Large intestine (tissue), 12 donors: ENCODE measurements at places on chromosomes 16 and 17. TPM values are rescaled to one million over a fixed set of nuclear protein-coding genes. Genes with fewer than 3 reads are reported as not detected.

DNA sequence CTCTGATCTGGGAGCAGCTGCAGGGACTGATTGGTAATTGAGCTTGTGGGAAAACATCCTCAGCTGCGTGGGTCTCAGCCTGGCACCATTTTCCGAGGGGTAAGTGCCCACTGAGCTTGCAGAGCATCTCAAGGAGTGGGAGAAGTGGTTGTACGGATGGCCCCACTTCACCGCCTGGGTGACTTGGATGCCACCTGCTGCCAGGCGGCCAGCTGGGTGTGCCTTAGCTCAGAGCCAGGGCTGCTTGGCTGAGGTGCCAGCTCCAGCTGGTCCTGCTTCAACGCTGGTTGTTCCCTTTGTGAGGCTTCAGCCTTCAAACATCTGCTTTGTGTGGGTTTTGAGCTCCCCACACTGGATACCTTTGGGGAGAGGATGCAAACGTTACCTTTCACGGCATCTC lies 482.7 kb upstream of the EEF2KMT start:
- no peak for DNase-seq

The TLCD3B gene
- 3.2 TPM for polyA plus RNA-seq

The FBXW10B gene
- 1.9 TPM for polyA plus RNA-seq

DNA sequence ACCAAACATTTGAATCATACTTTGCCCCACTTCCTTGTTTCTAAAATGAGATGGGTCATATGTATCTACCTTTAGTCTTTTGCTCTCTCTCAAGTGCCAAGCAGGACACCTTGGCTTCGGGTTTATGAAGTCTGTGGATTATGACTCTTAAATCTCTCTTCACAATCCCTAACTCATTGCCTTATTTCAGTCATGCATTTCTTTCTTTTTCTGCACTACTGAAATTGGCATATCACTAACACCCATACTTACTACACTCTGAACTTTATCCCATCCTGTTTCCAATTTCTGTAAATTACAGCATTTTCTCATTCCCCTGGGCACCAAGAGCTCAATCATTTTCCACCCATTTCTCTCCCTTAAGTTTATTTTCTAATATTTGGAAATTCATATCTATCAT lies 42.0 kb downstream of the ABCA9 start:
- no peak for DNase-seq

The ENGASE gene
- 78.0 TPM for polyA plus RNA-seq

The GAST gene
- 0.28 TPM for polyA plus RNA-seq

GRCh38 chr17:67601897-67602296 lies 115.8 kb upstream of the NOL11 start:
- no peak for DNase-seq

DNA sequence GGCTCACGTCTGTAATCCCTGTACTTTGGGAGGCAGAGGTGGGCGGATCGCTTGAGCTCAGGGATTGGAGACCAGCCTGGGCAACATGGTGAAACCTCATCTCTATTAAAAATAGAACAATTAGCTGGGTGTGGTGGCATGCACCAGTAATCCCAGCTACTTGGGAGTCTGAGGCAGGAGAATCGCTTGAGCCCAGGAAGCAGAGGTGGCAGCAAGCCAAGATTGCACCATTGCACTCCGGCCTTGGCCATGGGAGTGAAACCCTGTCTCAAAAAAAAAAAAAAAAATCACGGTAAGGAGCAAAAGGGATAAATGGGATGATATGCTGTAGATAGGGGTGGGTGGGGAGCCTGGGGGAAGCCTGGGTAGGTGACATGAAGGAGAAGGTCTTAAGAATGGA lies 20.4 kb upstream of the TMEM98 start:
- no peak for DNase-seq

- no peak for DNase-seq
These were observed 38.9 kb downstream of the PLCG2 start for GRCh38 chr16:81817789-81818567.

- no peak for DNase-seq
These were observed 6.3 kb upstream of the TAC4 start for GRCh38 chr17:49854126-49854525.

- DNase-seq, result no peak
These were observed 41.4 kb downstream of the ACTG1 start for GRCh38 chr17:81470944-81471817.

The SOST gene
- not detected for polyA plus RNA-seq

GRCh38 chr16:84088695-84089395 lies 27.9 kb downstream of the MBTPS1 start:
- no peak for DNase-seq

DNA sequence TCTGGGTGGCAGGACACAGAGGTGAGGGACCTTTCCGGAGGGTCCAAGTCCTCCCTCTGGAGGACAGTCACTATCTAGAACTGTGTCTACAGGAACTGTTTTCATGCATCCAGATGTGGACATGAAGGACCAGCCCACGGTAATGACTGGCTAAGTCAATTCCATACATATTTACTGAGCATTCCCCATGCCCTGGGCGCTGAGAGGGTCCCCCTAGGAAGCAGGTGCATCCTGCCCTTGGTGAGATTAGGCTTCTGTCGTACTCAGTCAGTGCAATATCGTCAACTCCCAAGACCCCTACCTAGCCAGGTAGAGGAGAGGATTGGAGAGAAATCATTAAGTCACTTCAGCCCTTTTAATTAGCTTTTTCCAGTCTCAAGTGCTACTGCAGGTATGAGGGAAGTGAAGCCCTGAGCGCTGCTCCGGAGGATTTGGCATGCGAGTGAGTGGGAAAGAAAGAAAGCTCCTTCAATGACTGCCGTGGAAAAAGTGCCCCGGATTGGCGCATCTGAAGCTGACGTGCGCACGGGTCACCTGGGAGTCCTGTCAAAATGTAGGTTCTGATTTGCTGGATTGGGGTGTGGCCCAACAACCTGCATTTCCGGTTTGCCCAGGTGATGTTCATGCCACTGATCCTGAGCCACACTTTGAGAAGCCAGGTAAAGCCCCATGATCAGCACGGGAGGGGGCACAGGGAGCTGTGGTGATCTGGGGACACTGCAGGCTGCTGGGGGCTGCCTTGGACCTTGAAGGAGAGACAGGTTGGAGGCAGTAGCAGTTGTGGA lies 367.4 kb upstream of the TNRC6C start:
- no peak for DNase-seq

- no peak for DNase-seq
These were observed 103.6 kb downstream of the PRKCA start for GRCh38 chr17:66405836-66406677.

The NAGS gene
- 37.5 TPM for polyA plus RNA-seq

DNA sequence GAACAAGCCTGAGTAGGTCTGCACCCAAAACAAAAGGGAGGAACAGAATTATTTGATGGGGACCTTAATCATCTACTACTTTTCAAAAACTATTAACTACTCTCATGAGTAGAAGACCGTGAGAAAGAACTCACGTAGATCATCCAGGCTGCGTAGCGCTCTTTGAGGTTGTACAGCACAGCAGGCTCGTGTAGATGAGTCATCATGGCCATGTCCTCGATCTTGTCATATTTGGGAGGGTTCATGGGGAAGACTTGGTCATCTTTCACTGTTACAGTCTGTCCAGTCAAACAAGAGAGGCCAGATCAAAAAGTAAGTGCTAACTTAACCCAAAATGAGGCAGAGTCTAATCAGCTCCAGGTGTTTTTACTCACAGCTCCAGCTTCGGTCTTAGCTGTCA lies 2.3 kb downstream of the MYH1 start:
- DNase-seq, result no peak
